Stimulated activated CD4-positive, alpha-beta T cell treated with anti-CD3 and anti-CD28 coated beads, TNF-alpha, amount 100 ng/mL, for 1 hour (primary cell): ENCODE measurements at places on chromosomes 4 and X.

GRCh38 chrX:46686003-46686645 lies 72.8 kb downstream of the SLC9A7 start:
- no peak for DNase-seq

- DNase-seq = no peak
Measured at GRCh38 chrX:16711893-16712547, 449 bp downstream of the CTPS2 start.

DNA sequence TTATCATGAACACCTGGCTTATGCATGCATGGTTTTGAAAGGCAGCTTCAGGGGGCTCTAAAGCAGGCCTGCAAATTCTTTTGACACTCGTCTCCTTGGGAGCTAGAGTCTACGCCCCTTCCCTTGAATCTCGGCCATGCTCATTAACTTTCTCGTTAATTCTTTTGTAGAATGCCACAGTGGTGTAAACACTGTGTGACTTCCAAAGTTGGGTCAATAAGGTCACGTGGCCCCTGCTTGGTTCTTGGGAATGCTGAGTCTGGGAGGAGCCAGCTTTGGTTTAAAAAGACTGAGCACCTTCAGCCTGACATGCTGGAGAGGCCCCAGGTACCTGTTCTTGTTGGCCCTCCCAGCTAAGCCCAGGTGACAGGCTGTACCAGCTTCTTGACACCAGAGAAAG lies 228.4 kb downstream of the DHRSX start:
- no peak for DNase-seq

DNA sequence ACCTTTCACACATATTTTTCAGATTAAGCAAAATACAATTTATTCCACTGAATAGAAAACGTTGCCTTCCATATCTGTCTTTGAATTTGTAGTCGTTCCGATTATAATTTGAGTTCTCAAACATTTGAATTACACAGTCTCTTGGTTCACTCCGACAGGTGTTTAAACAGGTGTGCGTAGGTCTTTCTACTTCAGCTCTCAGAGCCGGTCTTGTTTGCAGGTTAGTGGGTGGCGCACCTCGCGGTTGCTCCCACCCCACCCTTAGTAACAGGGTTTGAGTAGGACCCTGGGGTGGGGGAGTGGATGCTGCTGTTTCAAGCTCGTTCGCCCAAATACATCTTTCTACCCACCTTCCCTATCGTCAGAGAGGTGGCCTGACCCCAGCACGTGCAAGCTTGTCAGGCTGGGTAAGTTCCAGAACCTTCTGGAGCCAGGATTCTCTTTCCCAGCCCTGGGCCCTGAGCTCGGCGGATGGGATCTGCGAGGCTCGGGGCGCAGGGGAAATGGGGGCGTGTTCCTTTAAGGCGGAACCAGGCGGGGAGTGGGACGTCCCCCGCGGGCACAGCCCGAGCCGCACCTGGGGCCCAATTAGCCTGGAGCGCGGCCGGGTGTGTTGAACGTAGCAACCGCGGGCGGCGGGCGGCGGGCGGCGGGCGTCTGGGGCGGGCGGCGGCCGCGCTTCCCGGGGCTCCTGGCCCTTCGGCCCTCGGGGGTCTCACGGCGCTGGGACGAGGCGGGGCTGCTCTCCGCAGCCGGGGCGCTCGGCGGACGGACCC lies at the start of gene FAM149A:
TSS of gene FAM149A (plus strand) at position 591 of the 776 bp plus-strand sequence.
- DNase-seq = peak; percentile 41

DNA sequence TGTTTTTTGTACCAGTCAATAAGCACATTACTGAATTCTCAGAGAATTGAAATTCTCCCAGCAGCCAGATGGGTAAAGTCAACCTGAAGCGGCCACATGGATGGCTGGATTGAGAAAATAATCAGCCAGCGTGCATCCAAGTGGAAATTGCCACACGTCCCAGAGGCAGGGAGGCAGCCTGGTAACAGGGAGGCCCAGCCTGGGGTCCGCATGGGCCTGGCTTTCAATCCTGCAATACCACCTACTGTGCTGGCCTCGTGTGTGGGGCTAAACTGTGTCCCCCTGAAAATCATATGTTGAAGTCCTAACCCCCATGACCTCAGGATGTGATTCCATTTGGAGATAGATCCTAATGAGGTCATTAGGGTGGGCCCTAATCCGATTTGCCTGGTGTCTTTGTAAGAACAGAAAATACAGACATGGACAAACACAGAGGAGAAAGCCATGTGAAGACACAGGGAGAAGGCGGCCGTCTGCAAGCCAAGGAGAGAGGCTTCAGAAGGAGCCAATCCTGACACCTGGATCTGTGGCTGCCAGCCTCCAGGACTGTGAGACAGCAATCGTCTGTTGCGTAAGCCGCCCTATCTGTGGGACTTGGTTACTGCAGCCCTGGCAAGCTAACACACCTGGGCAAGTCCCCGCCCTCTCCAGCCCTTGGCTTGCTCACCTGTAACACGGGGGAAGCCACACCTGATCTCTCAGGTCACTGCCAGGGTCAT lies 90.3 kb downstream of the JAKMIP1 start:
- DNase-seq = no peak

DNA sequence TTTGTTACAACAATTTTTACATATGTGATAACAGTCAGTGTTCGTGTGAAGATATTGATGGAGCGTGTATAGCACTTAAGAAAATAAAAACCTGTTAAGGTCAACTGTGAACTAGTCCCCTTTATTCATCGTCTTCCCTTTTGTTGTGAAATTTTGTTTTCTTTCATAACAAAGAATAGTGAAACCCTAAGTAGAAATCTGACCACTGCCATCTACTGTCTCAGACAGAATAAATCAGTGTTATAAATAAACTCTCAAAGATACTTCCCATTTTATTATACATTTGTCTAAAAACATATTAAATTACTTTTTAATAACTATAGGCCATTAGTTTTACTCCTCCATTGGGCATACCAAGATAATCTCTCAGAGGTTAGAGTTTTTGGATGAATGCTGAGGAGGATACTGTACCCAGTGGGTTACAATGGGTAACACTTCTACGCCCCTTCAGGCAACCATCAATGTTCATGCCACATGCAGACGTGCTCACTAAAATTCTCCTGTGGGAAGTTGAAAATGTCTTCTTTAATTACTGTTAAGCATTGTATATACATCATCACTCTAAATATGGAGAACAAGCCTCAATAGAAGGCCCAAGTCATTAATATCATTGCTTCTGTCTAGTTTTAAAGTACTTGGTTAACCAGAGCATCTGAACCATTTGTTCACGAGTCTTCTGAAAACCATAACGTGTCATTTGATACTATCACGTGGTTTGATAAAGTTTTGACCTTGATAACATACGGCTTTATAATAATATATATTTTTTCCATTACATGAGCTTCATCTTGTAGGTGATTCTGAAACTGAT lies 171.2 kb downstream of the TMA16 start:
- no peak for DNase-seq

GRCh38 chr4:169428376-169428775 lies 157.6 kb upstream of the SH3RF1 start:
- DNase-seq = no peak

- DNase-seq = no peak
Measured at GRCh38 chrX:153638436-153639176, 8.4 kb upstream of the DUSP9 start.

- DNase-seq = no peak
Measured at GRCh38 chr4:102358128-102358527, 12.8 kb upstream of the SLC39A8 start.
